ENCODE measurements at places on chromosomes 1 and 21. TPM values are rescaled to one million over a fixed set of nuclear protein-coding genes. Genes with fewer than 3 reads are reported as not detected.

GRCh38 chr1:3599816-3600215, 11.5 kb downstream of the MEGF6 start:
- no peak overlapping the region for H3K27ac ChIP-seq
- H3K36me3 ChIP-seq, result no peaks in the 10 kb centered on the region
- no peaks in the 10 kb centered on the region for H3K27me3 ChIP-seq
- H3K4me1 ChIP-seq, result peaks cover 3% of the 10 kb centered on the region

DNA sequence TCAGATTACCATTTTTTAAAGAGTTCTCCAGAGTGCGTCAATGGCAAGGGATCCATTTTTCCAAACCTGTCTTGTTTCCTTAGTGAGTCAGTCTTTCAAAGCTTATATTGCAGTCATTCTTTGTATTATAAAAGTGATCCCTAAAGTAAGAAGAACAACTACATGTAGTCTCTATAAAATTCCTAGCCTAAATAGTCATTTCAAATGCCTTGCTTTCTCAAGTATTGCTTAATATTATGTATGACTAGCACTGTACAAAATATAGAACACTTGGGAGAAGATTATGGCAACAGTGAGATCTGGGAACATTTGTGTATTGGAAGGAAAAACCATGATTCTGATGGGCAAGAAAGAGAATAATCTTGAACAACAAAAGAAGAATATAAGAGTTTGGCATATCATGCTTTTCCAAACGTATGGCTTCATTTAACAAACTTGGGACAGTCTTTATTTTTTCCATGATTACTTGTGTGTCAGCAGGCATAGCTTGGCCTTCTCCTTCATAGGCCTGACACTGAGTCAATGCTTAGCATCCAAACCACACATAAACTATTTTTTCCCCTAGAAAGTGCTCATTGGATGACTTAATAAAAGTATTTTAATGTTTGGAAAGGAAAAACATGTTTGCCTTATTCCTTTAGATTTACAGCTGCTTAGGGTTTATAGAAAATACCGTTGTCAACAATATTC, 547.4 kb downstream of the LTN1 start:
- no peak for DNase-seq
- H3K4me3 ChIP-seq, result no peak overlapping the region
- peak overlapping the region; percentile 80 for H3K27ac ChIP-seq
- no peaks in the 10 kb centered on the region for H3K27me3 ChIP-seq

- H3K36me3 ChIP-seq, result no peaks in the 10 kb centered on the region
- no peak overlapping the region for H3K4me3 ChIP-seq
- peaks cover 6% of the 10 kb centered on the region for H3K4me1 ChIP-seq
- no peak for DNase-seq
- H3K27me3 ChIP-seq, result peaks cover 2% of the 10 kb centered on the region
Observed at GRCh38 chr1:26370591-26371382, 1.8 kb downstream of the ZNF683 start.

DNA sequence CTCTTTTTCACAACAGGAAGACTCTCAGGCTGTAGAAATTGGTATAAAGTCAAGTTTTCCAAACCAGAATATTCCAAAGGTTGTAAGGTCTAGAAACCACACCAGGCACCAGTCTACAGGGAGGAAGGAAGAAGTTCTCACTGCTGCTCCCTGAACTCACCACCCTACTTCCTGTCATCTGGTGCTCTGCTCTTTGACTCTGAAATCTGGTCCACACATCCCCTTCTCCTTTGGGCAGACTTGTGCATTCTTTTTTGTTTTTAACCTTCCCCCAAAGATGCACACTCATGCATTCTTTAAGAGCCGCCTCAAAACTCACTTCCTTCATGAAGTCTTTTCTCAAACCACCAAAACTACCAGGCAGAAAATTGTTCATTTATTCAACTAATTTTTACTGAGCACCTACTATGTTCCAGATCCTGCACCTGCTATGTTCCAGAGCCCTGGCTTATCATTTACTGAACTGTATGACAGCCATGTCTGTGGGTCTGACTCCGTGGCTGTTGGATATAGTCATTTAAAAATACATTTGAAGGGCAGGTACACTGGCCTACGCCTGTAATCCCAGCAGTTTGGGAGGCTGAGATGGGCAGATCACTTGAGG, 30.1 kb upstream of the EPS15 start:
- H3K4me3 ChIP-seq, result no peak overlapping the region
- H3K27ac ChIP-seq, result no peak overlapping the region
- no peak for DNase-seq
- H3K36me3 ChIP-seq, result no peaks in the 10 kb centered on the region

GRCh38 chr1:151371370-151372057, 991 bp downstream of the SELENBP1 start:
- H3K4me3 ChIP-seq, result peak overlapping the region; percentile 48
- no peak for DNase-seq
- H3K36me3 ChIP-seq, result no peaks in the 10 kb centered on the region
- peaks cover 34% of the 10 kb centered on the region for H3K4me1 ChIP-seq

DNA sequence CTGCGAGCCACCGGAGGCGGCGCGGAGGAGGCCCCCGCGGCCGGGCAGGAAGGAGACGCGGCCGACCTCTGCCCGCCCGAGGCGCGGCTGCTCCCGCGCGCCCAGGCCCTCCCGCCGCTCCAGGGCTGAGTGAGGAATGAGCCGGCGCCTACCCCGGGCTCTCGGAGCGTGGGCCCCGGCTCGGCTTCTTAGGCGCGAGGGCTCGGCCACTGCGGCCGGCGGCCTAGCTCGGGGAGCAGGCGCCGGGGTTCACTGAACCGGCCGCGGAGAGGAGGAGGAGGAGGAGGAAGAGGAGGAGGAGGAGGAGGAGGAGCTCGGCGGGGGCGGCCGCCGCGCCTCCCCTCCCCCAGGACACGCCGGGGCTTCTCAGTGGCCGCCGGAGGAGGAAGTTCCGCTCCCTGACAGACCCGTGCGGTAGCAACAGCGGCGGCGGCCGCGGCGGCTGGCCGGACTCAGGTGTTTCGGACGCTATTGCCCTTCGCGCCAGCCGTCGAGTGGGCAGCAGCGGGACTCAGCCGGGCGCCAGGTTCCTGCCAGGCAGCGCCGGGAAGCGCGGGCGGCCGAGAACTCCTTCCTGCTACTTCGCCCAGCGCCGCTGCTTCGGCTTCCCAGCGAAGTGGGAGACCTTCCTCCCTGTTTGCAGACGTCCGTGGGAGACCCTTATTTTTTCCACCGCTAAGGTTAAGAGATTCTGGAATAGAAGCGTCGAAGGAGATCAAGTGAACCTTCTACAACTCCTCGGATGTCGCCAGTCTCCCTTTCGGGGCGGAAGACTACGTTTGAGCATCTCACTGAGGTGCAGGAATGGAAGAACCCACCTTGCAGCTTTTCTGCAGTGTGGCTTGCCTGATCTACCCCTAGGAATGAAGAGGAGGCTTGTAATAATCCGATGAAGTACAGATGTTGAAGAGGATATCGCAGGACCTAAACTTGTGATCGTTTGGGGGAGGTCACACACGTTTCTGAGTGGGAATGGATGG, at the start of gene MAN1A2:
TSS of gene MAN1A2 (plus strand) at position 404 of the 980 bp plus-strand sequence. CDS start 735 bp downstream, outside the sequence.
- peak; percentile 91 for DNase-seq
- H3K27me3 ChIP-seq, result no peaks in the 10 kb centered on the region
- peak within 1 kb of the TSS; percentile 98 for H3K27ac ChIP-seq

- DNase-seq, result no peak
- H3K27ac ChIP-seq, result no peak overlapping the region
- H3K36me3 ChIP-seq, result no peaks in the 10 kb centered on the region
- peaks cover 44% of the 10 kb centered on the region for H3K4me1 ChIP-seq
- H3K27me3 ChIP-seq, result no peaks in the 10 kb centered on the region
Observed at GRCh38 chr1:8814865-8815264, 2.6 kb downstream of the RERE start.

- H3K36me3 ChIP-seq, result no peaks in the 10 kb centered on the region
- H3K27me3 ChIP-seq, result no peaks in the 10 kb centered on the region
- peaks cover 9% of the 10 kb centered on the region for H3K4me1 ChIP-seq
Observed at GRCh38 chr1:210448297-210448892, 119.7 kb downstream of the HHAT start.

- peaks cover 23% of the 10 kb centered on the region for H3K27me3 ChIP-seq
- H3K27ac ChIP-seq, result no peak overlapping the region
- H3K4me3 ChIP-seq, result no peak overlapping the region
- peaks cover 7% of the 10 kb centered on the region for H3K4me1 ChIP-seq
Observed at GRCh38 chr1:2044510-2045319, 5.5 kb upstream of the PRKCZ start.

Gene RNF186
- total RNA-seq, result not detected

Gene SLC45A3
- total RNA-seq, result 1.6 TPM

Gene RER1
- total RNA-seq, result 147 TPM

Gene LCE5A
- not detected for total RNA-seq

Gene TEDDM1
- not detected for total RNA-seq

Data from osteocyte (in vitro differentiated cells).